Lung (tissue), 17 donors: ENCODE measurements at places on chromosomes 2 and 18. TPM values are rescaled to one million over a fixed set of nuclear protein-coding genes. Genes with fewer than 3 reads are reported as not detected.

GRCh38 chr2:98658816-98659490 is 50.6 kb downstream of the UNC50 start:
- DNase-seq, result no peak

DNA sequence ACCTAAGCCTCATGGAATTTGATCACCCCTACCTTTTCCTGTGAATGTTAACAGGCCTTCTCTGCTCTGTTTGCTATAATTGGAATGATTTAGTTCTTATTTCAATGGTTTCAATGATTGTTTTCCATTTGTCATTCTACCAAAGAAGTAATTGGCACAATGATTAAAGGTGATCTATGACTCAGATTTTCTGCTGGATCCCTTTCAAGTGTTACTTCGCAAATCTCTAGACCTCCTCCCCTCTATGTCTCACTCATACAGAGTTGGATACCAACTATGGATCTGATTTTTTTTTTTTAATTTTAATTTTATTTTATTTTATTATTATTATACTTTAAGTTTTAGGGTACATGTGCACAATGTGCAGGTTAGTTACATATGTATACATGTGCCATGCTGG is 29.6 kb upstream of the FAM117B start:
- no peak for DNase-seq

DNA sequence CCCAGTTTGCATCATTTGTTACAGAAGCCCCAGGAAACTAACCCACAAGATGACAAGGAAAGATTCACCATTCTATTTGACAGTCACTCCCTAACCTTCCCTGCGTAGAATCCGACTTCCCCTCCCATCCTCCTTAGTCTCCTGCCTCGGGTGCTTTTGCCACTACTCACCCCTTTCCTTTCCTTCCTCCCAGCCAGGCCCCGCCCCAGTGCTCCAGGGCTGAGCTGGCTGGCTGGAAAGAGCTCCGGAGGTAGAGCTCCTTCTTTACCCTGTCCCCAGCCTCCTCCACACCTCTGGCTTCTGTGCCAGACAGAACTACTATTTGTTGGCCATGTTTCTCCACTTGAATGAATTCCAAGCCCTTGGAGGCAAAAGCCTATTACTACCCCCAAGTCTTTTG is 317.6 kb upstream of the NCKAP5 start:
- DNase-seq, result no peak

DNA sequence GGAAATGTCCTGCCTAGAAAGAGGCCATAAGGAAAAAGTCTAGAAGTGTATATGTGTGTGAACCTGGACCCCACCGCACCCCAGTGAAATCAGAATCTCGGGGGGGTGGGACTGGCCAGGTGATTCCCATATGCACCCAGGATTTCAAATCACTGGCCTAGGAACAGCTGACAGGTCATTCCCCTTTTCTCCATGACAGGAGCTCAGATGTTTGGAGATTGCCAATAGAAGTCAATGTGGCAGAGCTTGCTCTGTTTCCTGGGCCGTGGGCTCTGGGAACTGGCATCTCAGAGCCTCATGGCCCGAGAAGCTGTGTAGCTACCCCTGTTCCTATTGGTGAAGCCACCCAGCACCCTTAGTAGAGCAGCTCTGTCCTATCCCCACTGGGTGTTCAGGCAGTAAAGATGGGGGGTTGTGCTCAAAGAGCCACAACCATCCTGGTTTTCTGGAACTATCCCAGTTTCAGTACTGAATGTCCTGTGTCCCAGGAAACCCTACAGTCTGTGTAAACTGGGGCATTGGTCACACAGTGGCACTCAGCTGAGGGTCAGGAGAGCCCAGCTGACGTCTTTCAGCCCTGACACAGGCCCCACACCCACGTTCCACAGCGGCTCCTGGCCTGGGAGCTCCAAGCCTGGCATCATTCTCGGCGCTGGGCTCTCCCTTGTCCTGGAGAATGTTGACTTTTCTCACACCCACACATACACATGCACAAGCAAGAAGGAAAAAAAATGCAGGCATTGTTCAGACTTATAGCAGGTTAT is 18.9 kb downstream of the GNLY start:
- peak; percentile 31 for DNase-seq

DNA sequence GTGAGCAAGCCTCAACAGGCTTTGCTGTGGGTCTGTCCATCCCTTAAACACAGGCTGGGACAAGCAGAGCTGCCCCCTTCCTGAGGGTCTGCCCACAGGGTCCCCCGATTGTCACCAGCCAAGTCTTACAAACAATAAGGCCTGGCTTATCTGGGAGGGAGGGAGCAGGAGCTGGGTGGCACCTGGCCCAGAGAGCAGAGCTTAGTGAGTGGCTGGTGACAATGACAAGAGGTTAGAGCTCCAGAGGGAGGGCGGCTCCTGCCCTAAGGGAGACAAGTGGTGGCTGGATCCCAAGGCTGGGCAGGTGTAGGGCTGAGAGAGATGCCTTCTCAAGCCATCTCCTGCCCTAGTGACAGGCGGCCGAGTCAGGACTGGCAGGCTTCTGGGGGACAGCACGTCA is 125.5 kb downstream of the KLHL29 start:
- no peak for DNase-seq

Gene PARD6G
- 1.9 TPM for polyA plus RNA-seq

GRCh38 chr2:5942204-5942603 is 250.0 kb downstream of the SOX11 start:
- no peak for DNase-seq
